Activated T-helper 1 cell treated with anti-CD3 and anti-CD28 coated beads, Interleukin-12 subunit alpha, Interleukin-12 subunit beta, Interleukin-2, Interleukin-4 antibody, amounts not matched to agents 30 ng/mL and 10 ng/mL and 1 ng/mL, durations not matched to agents 14 hours and 24 hours and 36 hours (primary cell): ENCODE measurements at places on chromosomes 5 and 9. TPM values are rescaled to one million over a fixed set of nuclear protein-coding genes. Genes with fewer than 3 reads are reported as not detected.
A peak's percentile ranks its signal among the peaks of the same experiment; 100 is the strongest.

DNA sequence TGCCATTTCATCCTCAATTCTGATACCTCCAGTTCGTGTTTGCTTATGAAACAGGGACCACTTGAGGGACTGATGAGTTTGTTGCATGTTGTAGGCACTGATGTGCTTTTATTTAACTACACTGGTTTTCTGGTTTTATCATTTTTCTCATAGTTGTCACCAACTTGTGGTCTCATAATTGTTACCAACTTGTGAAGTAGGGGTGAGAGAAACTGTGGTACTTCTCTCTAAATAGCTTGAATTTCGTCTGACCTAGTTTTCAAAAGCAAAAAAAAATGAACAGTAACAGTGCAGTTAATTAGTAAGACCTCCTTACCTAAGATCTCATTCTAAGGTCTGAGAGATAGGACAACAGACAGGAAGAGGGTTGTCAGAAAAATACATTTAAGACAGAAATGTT lies 78.0 kb downstream of the ANXA2R start:
- DNase-seq = no peak

GRCh38 chr5:153365547-153365946 lies 124.9 kb upstream of the GRIA1 start:
- DNase-seq = no peak

GRCh38 chr9:118059484-118060278 lies 355.5 kb downstream of the TLR4 start:
- no peak for DNase-seq

GRCh38 chr5:168407211-168407610 lies 79.1 kb upstream of the RARS1 start:
- no peak for DNase-seq

DNA sequence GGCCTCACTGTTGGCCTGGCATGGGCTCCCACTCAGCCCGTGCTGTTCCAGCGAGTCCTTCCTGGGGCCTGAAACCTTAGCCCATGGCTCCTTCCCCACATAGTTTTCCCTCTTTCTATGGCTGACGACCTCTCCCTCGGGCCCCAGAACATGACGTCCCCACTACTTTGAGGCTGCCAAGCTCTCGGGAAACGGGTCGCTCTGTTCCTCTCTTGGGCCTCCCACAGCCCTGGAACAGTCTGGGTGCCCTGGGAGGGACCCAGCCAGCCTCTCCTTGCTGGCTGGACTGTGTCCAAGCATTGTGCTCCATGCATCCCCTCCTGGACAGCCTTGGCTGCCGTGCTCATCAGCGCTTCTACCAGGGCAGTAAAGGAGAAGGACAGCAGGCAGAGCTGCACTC lies 118.3 kb downstream of the SYK start:
- DNase-seq = no peak

DNA sequence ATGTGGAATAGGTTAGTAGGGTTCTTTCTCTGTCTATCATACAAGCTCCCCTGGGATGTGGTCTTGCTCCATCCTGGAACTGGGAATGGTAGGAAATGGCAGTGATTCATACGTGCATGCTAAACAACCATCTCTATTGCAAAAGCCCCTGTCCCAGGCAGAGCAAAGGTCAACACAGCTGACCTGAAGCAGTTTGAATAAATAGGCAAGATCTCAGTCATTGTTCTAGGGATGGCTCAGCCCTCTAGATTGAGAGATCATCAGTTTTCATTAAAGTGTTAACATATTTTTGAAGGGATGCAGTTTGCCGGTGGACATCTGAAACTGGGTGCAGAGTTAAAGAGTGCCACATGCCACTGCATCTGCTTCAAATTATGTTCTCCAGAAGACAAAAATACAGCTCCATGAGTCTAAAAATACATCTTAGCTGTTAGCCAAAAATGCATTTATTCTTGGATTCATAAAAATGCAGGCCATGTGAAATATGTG lies 224.1 kb downstream of the ESM1 start:
- no peak for DNase-seq

DNA sequence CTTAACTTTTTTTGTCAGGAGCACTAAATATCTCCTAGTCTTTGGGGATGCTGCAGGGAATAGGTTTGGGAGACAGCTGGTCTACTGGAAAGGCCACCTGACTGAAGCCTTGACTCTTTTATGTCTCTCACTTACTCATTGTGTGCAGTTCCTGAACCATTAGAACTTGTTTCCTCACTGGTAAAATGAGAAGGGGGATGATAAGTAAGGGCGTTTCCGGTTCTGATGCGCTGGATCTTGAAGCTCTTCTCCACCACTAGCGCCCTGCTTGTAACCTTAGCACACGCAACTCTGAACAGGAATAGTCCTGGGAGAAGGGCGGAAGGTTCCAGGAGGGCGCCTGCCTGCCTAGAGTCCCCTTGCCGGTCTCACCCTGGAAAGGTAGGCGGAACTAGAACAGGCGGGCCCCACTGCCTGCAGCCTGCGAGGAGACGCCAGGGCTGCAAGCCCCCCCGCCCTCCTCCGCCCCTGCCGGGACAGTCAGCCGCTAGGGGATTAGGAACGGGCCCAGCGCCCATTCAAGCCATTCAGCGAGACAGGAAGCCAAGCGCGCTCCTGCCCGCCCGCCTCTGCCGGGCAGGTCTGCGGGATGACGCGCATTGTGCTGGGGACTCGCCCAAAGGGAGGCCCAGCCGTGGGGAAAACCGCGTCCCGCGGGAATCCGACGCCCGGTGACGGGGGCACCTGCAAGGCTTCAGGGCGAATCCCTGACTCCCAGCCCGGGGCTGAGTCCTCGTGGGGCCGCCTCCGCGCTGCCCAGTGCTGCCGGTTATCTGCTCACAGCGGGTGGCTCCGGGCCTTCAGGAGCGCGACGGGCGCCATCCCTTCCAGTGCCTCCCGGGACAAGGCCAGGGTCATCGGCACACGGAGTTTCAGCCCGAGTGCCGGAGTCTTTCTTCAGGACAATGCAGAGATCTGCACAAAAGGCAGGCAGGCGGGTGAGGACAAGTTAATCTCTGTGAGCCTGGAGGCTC lies 44.0 kb upstream of the XPA start:
- DNase-seq = peak; percentile 17

- DNase-seq = no peak
Measured at GRCh38 chr5:133405275-133406034, 206.9 kb downstream of the FSTL4 start.

DNA sequence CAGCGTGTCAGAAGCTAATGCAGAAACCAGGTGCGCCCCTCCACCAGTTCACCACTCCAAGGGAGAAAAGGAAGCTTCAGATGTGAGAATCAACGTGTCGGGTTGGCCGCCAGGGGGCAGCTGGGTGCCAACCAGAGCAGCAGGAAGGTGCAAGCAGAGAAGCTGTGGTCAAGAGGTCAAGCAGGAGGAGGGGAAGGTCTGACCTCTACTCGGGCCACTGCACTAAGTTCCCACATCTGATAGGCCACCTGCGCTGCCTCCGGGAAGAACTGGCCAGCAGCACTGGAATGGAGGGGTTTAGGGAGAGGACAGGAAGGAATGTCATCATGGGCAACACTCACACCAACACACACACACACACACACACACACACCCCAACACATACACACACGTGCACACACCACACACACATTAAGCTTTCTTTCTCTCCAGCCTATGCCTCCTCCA lies 31.4 kb downstream of the ANXA6 start:
- DNase-seq = peak; percentile 38

- no peak for DNase-seq
Measured at GRCh38 chr5:124289641-124290311, 456.7 kb downstream of the ZNF608 start.

DNA sequence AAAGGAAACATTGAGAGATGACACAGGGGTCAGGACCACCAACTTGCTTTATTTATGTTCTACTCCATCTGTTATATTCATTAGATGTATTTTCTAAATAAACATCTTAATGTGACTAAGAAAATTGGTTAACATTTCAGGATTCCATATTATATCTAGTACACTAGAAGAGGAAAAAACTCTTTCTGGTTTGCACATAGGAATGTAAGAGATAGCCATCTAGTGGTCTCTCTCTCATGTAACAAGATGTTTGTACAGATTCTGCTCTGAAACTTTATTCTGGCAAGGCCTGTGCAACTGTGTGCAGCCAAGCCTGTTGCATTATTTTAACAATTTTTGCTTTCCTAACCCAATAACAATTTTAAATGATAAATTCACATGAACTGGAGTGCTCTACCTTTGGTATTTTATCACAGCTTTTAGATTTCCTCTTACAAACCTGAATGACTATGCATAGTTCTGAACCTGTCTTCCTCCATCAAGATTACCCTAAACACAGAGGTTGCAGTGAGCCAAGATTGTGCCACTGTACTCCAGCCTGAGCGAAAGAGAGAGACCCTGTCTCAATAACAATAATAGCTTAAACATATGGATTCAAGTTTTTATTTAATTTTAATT lies 148.2 kb downstream of the GIN1 start:
- DNase-seq = no peak

GRCh38 chr9:14321517-14322130 lies 7.7 kb upstream of the NFIB start:
- no peak for DNase-seq

GRCh38 chr9:89675058-89675742 lies 70.4 kb downstream of the GADD45G start:
- no peak for DNase-seq

- no peak for DNase-seq
Measured at GRCh38 chr5:114305402-114306207, 56.3 kb upstream of the KCNN2 start.

GRCh38 chr5:171102877-171103610 lies 206.0 kb upstream of the TLX3 start:
- DNase-seq = no peak

DNA sequence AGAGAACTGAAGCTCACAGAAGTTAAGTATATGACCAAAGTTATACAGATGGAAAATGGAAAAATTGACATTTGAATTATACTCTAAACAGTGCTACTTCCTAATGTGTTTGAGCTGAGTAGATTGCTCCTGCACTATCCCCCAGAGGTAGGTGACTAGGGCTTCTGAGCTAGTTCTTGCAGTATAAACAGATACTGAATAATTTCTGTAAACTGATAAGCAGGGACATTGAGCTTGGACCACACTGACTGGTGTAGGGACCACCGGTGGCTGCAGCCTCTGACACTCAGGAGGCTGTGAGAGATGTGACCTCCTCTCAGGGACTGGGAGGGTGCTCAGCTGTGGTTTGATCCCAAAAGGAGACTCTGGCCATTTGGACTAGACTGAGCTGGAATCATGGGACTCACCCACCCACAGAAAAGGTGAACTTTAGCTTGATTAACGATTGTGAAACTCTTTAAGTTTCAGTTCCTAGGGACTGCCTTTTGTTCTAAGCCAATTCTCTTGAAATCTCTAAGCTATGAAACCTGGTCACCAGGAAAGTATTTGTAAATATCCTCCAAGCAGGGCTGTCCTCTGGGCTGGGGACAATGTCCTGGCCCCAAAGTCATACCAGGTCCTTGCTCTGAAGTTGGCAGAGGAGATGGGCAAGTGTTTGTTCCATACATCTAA lies 291.5 kb downstream of the SEC61B start:
- no peak for DNase-seq

- DNase-seq = no peak
Measured at GRCh38 chr9:95645992-95646391, 129.2 kb upstream of the PTCH1 start.

DNA sequence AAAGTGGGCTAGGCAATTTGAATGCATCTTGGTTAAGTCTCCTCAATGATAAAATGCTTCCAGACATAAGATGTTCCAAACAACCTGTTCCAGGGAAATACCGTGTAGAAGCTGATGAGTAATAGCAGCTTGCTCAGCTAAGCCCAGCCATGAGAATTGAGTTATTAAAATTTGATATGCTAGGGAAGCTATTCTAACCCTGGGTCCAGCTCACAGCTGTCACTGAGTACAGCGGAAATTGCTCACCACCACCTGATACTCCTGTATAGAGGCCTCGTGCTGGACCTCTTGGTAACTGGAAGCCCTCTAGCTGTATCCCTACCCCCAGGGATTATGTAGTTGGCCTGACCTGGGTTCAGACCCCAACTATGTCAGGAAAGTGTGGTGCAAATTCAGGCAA lies 521.3 kb upstream of the TRPC7 start:
- DNase-seq = no peak

- no peak for DNase-seq
Measured at GRCh38 chr5:59831326-59832010, 62.1 kb downstream of the PDE4D start.

- DNase-seq = no peak
Measured at GRCh38 chr5:153523211-153523610, 32.7 kb downstream of the GRIA1 start.

DNA sequence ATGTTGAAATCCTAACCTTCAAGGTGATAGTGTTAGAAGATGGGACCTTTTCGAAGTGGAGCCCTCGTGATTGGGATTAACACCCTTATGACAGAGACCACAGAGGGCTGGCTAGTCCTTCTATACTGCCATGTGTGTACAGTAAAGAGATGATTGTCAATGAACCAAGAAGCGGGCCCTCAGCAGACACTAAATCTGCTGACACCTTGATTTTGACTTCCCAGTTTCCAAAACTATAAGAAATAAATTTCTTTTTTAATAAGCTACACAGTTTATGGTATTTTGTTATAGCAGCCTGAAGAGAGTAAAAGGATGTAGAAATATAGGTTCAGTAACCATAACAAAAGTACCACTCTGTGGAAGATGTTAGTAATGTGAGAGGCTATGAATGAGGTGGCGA lies 419.0 kb upstream of the NUDT12 start:
- DNase-seq = no peak

- DNase-seq = no peak
Measured at GRCh38 chr5:147190331-147190730, 44.5 kb upstream of the STK32A start.

DNA sequence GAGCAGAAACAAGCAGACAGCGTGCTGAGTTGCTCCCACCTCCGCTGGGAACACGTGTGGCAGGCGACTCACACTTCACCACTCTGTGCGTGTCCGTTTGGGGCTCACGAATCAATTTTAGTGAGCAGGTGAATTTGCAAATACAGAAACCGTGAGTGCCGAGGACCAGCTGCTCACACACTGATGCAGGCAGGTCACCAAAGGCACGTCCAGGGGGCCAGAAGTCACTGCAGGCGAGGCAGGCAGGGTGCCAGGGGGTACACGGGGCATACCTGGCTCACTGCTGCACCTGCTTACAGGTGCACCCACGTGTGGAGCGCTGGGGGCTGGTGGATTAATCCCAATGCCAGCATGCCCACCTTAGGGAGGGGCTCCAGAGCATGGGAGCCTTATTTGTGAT lies 68.8 kb downstream of the ZNF354C start:
- no peak for DNase-seq

DNA sequence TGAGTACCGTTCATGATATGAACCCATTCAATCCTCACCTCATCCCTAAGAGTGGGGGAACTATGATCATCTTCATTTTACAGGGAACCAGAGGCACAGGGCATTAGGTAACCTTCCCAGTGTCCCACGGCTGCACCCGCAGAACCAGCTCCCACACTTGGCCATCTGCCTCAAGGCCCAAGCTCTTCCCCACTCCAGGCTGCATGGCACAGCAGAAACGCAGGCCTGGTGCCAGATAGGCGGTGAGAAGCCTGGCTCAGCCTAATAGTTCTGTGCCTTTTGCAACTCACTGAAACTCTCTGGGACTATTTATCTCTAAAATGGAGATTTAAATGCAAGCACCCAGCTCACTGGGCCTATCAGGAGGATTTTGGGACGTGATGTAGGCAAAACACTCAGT lies 90.8 kb upstream of the ZNF618 start:
- no peak for DNase-seq

GRCh38 chr5:22965960-22966359 lies 112.8 kb upstream of the CDH12 start:
- DNase-seq = no peak

Gene SLC44A1
- 3.7 and 3.8 TPM in 2 replicates for total RNA-seq

Gene DNAJC25
- total RNA-seq = 5.8 and 6.1 TPM in 2 replicates

Gene LIFR
- 0.10 and 0.20 TPM in 2 replicates for total RNA-seq

Gene FBN2
- not detected in 2 replicates for total RNA-seq

Gene SV2C
- total RNA-seq = 0.05 TPM in 1 of 2 replicates, not detected in the other

Gene PCDHB3
- not detected in 2 replicates for total RNA-seq

Gene HK3
- 0.44 and 0.51 TPM in 2 replicates for total RNA-seq

Gene KCNIP1
- not detected in 2 replicates for total RNA-seq
